ENCODE measurements at places on chromosomes 5 and 9.

GRCh38 chr5:156380848-156381247, 53.9 kb downstream of the SGCD start:
- peak; percentile 80 for DNase-seq

- no peak for DNase-seq
Observed at GRCh38 chr9:126317513-126317912, 9.1 kb upstream of the MVB12B start.

- DNase-seq = no peak
Observed at GRCh38 chr9:91415290-91415689, 8.3 kb downstream of the NFIL3 start.

DNA sequence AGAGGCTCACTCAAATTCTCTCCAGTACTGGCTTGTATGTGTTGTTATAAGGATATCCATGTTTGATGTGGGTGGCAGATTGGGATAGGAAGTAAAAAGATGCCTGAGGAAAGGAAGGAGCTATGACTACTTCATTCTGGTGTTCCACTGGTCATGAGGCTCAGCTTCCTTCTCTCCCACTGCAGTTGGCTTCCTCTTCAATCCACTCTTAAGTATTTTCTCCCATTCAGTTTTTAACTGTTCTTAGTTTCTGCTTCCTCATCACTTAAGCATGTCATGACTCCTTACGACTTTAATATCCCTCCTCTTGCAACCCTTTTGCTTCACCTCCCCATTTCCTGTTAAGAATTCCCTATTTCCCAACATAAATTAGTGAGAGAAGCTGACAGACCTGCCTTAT, 81.1 kb downstream of the PJA2 start:
- no peak for DNase-seq

GRCh38 chr9:127128341-127129072, 6.1 kb upstream of the ANGPTL2 start:
- DNase-seq = no peak

DNA sequence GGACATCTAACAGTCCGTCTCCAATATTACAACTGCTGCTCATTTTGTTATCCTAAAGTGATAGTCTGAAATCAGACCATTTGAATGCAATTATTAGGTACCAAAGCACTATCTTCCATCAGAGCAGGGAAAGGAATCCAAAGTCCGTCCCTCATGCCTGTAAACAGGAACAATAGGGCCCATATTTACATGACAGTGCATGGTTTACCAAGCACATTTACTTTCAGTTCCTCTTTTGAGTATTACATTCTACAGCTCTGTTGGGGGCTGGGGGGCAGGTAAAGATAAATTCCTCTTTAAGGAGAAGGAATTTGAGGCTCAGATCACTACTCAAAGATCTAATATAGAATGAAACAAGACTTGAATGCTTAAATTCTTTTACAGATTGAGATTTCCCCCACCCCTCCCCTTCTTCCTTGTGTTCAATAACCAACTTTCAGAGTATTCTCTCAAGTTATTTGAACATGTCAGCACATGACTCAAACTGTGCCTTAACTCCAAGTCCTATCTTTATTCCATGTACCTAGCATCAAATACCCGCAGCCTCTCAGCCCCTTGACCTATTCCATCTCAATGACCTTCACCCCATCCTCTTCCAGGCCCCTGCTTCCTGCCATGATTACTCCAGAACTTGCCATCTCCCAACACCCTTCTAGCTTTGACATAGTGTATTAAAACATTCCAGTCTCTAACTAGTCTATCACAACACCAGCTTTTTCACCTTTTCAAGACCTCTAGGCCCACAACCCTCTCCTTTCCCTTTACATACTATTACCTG, 71.0 kb downstream of the BRINP1 start:
- no peak for DNase-seq

DNA sequence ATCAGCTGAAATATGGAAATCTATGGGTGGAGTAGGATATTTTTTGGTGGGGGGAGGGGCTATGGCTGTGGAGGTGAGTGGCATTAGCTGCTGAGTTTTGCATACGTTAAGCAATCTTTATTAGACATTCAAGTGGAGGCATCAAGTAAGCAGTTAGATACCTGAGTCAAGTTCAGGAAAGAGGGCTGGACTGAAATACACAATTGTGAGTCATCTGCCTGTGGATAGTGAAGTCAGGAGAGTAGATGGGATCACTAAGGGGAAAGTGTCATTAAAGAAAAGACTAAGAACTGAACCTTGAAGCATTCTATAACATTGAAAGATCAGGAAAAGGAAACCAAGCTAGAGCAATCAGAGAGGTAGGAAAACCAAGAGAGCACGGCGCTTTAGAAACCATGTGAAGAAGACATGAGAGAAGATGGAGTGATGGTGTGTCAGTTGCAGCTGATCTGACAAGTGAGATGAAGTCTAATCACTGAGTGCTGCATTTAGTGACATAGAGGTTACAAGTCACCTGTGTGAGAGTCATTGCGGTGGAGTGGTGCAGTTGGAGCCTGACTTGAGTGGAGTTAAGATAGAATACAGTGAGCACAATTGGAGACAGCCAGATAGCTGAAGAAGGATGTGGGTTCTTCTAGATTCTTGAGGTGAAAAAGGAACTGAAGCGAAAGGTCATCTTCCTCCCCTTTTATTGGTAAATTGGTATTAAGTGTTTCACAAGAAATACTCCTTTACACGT, 88.7 kb downstream of the PIP5K1B start:
- DNase-seq = no peak

GRCh38 chr5:91401175-91401574, 18.1 kb upstream of the ARRDC3 start:
- no peak for DNase-seq

DNA sequence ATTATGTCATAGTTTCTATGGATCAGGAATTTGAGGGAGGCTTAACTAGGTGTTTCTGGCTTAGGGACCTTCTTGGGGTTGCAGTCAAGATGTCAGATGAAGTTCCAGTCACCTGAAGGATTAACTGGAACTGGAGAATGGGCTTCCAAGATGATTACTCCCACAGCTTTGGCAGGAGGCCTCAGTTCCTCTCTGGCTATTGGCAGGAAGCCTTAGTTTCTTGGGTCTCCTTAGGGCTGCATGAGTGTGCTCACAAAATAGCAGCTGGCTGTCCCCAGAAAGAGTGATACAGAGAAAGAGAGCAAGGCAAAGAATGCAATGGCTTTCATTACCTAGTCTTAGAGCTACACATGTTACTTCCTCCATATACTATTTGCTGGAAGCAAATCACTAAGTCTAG, 138.1 kb upstream of the TLE4 start:
- no peak for DNase-seq

DNA sequence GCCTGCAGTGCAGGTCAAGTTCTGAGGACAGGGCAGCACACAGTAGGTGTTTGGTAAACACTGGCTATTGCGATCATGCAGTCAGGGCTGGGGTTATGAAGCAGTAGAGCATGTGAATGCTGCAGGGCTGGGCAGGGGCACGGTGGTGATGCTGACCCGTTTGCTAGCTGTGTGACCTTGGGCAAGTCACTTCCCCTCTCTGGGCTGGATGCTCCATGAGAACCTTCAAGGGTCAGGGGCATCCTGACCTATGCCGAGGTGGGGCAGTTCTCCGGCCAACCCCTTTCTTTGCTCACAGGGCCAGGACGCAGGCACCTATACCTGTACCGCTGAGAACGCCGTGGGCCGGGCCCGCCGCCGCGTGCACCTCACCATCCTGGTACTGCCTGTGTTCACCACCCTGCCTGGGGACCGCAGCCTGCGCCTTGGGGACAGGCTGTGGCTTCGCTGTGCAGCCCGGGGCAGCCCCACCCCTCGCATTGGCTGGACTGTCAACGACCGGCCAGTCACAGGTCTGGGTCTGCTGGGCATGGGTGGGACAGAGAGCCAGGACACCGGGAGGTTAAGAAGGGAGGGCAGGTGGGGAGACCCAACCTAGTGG, 39.0 kb upstream of the ASS1 start:
- no peak for DNase-seq
